Mesendoderm (in vitro differentiated cells): ENCODE measurements at places on chromosomes 2 and 18.

DNA sequence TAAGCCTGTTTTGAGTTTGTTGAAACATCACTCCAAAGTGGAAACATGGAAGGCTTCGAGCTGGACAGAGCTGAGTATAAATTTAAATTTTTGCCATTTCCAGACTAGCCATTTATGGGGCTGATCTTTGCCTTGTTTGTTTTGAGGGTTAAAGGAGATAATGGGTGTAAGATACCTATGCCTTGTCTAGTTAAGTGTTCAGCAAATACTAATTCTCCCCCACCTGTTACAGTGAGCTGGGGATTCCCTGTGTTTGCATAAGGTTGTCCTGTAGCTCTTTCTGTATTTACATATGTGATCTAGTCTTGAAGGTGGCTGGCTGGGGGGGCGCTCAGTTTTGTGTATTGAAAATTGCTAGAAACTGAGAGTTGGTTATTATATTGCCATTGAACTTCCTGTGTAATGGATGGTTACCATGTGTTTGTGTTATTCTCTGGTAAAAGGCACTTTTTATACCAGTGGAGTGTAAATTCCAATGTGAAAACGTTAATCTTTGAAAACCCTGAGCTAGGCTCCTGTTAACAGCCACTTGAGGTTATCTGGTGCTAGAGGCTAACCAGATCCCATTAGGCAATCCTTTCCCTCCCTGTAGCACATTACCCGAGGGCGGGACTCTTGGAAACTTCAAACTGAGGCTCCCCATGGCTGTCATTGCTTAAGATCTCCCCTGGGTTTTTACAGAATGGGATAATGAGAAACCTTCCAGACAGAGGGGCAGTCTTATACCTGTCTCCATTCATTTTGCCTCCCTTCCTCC is 26.7 kb downstream of the TANC1 start:
- peak; percentile 92 for DNase-seq

DNA sequence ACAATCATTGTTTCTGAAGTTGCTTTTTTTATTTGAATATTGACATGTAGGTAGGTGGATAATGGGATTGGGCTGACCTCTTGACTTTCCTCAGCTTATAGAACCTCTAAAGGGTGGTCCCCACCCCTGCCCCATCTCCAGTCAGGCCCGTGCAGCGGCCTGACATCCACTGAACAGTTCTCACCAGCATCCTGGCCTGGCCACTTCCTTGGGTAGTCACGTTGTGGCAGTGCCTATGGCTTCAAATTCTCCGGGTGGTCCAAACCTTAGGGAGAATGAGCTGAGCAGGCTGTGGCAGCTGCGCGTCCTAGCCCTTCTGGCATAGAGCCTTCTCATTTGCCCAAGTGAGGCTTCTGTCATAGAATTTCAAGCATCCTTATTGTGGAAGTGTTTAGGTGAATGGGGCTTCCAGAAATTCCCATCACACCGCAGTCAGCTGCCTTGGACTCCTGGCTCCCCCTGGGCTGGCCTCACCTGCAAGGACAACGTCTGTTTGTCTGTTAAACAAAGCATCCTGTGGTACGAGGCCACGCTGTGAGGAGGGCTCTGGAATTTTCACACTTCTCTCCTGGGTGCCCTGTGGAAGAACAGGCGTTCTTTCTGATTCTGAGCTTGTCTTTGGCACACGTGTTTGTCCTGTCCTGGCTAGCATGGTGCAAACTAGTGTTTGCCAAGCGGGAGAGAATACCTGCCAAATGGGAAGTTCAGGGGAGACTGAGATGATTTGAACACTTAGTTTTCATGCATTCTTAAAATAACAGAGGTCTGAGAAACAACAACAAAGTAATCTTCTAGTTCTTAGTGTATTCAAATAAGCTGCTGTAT is 31.8 kb upstream of the OTOS start:
- no peak for DNase-seq

- no peak for DNase-seq
Observed at GRCh38 chr2:46422717-46423394, 56.5 kb upstream of the TMEM247 start.

DNA sequence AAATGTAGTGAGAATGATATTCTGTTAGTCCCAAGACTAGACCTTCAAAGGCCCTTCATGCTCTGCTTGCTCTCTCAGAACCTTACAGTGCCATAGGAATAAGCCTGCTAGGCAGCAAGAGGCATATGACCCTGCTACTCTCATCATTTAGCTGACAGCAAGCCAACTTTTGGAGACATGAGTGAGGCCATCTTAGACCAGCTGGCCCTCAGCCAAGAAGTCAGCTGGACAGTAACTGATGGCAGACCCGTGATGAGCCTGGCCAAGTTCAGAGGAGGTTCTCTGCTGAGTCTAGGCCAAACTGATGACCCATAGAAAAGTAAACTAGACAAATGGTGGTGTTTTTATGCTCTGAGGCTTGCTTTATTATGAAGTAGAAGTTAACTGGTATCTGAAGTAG is 82.6 kb downstream of the C18orf54 start:
- DNase-seq: no peak

DNA sequence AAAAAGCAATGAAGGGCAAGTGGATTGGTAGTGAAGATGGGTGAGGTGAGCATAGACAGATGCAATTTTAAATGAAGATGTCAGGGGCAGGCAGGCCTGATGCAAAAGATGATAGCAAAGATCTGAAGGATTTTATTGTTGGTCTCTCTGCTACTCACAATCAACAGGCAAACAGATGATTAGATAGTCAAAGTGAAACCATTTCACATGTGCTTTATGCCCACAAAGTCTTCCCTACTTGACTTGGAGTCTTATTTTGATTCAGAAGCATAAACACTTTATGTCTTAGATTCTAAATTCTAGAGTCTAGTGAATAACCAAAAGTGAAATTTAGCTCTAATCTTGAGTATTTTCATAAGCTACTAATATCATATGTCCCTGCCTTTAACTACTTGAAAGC is 153.8 kb upstream of the HNRNPA3 start:
- no peak for DNase-seq

- no peak for DNase-seq
Observed at GRCh38 chr2:20465716-20466394, 19.0 kb downstream of the RHOB start.

- no peak for DNase-seq
Observed at GRCh38 chr2:7881466-7881865, 800.4 kb upstream of the ID2 start.

- no peak for DNase-seq
Observed at GRCh38 chr2:206086716-206087350, 859 bp upstream of the INO80D start.

- DNase-seq: no peak
Observed at GRCh38 chr18:55510809-55511208, 77.2 kb downstream of the TCF4 start.

DNA sequence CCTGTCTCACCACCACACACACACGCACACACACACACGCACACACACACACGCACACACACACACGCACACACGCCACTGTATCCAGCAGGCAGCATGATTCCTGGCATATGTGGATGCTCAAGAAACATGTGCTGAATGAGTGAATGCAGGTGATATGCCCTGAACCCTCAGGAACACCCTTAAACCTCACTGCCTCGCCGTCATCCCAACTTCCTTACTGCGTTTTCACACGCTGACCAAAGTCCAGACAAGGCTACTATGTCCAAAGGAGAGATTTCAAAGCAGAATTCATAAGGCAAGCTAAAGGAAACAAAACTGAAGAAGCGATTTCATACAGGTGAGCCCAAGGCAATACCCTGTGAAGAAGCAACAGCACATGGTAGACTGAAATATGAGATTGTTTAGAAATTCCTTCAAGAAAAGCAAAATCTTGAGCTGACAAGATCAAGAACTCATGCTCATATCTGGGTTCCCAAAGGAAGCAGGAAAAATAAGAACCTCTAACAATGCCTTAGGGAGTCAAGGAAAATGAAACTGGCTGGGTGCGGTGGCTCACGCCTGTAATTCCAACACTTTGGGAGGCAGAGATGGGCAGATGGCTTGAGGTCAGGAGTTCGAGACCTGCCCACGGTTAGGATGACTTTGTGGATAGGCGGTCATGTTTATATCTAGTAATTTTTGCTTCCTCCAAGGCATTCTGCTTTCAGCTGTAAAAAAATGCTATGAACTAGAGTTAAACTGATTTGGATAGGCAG is 69.1 kb downstream of the TNFRSF11A start:
- DNase-seq: no peak

DNA sequence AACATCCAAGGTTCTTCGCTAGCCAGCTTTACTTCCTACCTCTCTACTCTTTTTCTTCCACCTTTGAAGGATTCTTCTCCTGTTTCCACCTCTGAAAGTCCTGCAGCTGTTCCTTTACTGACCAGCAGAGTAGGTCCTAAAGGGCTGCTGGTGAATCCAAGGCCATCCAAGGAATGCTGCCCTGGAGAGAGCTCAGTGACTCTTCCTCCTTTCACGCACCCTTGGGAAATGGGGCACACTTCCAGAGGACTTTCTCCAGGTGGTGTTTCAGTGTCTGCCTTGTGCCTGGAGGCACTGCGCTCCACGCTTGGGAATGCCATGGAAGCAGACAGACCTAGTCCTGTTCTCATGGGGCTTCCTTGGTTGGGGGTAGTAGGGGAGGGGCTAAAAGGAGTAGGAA is 45.4 kb downstream of the SLC16A14 start:
- peak; percentile 47 for DNase-seq
